ENCODE measurements at places on chromosomes 1 and 21.

GRCh38 chr1:190436615-190437014 is 41.0 kb downstream of the BRINP3 start:
- DNase-seq = no peak

DNA sequence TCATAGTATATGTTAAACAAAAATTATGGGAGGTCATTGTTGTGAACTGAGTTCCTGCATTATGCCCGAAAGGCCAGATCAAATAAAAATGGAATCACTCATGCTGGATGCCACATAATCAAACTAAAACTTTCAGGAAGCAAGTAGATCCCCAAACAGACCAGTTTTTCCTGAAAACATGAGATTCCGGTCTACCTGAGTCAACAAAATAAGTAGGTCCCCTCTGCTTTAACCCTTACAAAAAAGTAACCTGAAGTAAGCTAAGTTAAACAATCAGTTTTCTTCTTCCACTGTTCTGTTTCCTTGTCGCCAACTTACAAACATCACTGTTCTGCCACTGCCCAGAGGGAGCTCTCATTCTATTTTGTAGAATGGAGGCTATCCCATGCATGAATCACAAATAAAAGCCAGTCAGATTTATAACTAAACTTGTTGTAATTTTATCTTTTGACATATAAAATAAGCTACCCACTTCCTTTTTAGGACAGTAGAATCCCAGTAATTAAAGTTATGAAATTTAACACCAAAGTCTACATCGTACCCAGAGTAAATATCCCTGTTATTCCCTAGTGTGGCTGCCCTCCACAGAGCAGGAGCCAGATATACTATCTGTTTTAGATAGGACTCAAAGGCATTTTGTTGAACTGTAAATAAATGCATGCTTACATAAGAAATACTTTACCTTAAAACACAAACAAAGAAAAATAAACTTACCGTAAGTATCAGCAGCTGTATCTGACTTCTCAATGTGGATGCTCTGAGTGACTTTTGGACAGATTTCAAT is 149.4 kb downstream of the TIAM1 start:
- DNase-seq = no peak

DNA sequence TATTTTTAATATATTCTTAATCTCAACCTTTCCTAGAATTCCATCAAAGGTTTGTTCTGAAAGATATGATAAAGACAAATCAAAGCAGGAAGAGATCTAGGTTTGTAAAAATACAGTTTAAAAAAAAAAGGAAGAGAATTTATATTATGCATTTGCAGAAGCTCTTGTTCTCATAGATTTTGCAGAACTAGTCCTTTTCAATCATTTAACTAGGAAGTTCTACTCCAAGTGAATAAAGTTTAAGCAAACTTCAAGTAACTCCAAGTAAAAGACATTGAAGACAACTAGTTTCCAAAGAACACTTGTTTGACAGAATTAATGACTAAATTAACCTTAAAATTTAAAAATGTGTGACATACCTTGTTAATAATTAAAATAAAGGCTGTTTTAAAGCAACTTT is 55.9 kb downstream of the HNRNPR start:
- no peak for DNase-seq

DNA sequence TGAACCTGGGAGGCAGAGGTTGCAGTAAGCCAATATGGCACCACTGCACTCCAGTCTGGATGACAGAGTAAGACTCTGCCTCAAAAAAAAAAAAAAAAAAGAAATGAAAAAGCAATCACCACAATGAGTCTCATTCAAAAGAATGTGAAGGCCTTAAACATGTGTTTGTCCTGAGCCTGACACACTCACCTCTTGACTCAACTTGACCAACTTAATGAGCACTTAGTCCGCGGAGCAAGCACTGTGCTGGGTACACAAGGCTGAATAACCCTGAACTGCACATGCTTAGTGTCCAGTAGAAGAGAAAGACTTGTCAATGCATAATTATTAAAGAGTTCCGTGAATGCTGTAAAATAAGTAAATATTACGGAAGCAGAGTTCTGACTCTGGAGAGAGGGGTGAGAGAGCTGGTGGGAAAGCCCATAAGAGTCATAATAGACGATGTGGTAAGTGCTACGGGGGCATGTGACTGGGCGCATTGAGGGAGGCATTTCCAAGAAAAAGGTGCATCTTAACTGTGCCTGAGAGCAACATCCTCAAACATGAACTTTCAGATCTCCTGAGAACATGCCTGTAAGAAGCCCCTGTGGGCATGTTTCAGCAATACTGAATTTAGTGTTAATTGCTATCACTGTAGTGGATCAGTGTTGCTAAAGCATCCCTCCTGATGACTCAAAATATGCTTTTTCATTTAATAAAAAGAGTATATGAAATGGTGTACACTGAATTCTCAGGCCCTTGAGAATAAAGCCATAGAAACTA is 27.2 kb downstream of the MCOLN2 start:
- peak; percentile 9 for DNase-seq

GRCh38 chr1:1299686-1300351 is 7.9 kb downstream of the ACAP3 start:
- DNase-seq = no peak
